Kidney (tissue), 22 donors: ENCODE measurements at places on chromosomes 2 and 18.

- DNase-seq: no peak
Measured at GRCh38 chr2:3294493-3294892, 83.1 kb downstream of the EIPR1 start.

DNA sequence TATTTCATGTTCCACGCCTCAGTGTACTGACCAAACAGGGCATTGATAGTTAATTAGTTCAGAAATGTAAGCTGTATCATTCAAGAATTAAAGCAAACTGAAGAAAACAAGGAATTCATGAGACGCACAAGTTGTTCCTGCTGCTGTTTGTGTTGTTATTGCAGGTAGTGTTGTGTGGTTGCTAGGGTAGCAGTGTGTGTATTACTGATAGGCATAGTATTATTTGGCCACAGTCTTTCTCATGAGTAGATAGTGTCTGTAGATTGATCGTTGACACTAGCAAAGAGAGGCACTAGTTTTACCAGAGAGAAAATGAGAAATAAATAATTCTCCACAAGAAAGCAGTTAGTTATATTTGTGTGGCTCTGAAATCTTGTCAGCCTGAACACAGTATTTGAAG is 548.6 kb downstream of the LRP1B start:
- DNase-seq: no peak

- no peak for DNase-seq
Measured at GRCh38 chr2:148887350-148888002, 12.4 kb downstream of the KIF5C start.

DNA sequence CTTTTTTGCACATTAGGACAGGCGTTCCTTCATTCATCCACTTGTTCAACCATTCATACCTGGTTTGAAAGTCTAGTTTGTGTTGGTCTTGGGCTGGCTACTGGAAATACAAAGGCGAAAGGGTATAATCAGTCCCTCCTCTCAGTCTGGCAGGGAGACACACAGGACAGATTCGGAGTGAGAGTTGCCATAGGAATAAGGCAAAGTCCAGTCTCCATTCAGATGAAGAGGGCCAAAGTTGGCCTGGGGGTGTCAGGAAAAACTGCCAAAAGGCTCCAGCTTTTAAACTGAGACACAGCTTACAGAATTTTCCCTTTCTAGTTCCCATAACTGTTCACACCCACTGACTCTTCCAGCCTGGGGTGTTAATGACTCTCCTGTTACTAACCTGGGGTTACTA is 96.3 kb upstream of the AQP4 start:
- no peak for DNase-seq
